Neural crest cell (in vitro differentiated cells): ENCODE measurements at places on chromosomes 12 and 14. TPM values are rescaled to one million over a fixed set of nuclear protein-coding genes. Genes with fewer than 3 reads are reported as not detected.

DNA sequence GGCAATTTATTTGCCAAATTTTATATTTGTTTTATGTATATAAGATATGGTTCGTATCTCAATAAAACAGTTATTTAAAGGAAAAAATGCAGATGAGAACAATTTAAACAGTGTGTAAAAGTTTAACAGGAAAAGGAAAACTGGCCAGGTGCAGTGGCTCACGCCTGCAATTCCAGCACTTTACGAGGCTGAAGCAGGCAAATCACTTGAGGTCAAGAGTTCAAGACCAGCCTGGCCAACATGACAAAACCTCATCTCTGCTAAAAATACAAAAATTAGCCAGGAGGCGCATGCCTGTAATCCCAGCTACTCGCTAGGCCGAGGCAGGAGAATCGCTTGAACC lies 22.3 kb downstream of the G2E3 start:
- no peak overlapping the region for H3K4me3 ChIP-seq
- no peak for DNase-seq
- peaks cover 11% of the 10 kb centered on the region for H3K4me1 ChIP-seq
- no peaks in the 10 kb centered on the region for H3K27me3 ChIP-seq

- H3K4me3 ChIP-seq, result no peak overlapping the region
- H3K36me3 ChIP-seq, result no peaks in the 10 kb centered on the region
- DNase-seq, result no peak
- H3K27me3 ChIP-seq, result no peaks in the 10 kb centered on the region
- peaks cover 5% of the 10 kb centered on the region for H3K4me1 ChIP-seq
- no peak overlapping the region for H3K27ac ChIP-seq
These were observed 93.6 kb upstream of the CPNE8 start for GRCh38 chr12:38998887-38999482.

RIMKLB gene
- 64.2 and 66.1 TPM in 2 replicates for total RNA-seq

DNA sequence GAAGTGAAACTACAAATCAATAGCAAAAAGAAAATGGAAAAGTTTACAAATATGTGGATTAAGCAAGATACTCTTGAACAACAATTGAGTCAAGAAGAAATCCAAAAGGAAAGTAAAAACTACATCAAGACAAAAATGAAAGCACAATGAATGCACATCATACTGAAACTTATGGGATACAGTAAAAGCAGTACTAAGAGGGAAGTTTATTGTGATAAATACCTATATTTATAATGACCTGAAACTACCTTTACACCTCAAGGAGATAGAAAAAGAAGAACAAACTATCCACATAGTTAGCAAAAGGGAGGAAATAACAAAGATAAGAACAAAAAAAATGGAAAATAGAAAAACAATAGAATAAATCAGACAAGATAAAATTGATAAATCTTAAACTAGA lies 375.0 kb downstream of the TRHDE start:
- peaks cover 7% of the 10 kb centered on the region for H3K4me1 ChIP-seq
- no peaks in the 10 kb centered on the region for H3K27me3 ChIP-seq
- H3K27ac ChIP-seq, result no peak overlapping the region

DNA sequence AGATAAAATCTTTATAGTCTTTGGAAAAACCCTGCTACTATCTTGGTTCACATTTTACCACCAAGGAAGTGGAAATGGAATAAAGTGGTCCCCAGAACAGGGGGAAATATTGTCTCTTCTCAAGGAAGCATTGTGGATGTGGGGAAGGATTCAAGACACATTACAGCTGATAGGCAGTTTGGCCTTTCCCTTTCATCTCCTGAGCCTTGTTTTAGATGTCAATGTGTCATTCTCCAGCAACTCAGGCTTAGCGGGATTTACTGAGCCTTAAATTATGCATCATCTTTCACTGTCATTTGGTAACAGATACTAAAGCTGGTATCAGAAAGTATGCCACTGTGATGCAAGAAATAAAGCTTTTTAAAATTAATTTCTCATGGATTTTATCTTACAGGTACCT lies 136.2 kb downstream of the STXBP6 start:
- no peak for DNase-seq
- H3K27me3 ChIP-seq, result no peaks in the 10 kb centered on the region

DNA sequence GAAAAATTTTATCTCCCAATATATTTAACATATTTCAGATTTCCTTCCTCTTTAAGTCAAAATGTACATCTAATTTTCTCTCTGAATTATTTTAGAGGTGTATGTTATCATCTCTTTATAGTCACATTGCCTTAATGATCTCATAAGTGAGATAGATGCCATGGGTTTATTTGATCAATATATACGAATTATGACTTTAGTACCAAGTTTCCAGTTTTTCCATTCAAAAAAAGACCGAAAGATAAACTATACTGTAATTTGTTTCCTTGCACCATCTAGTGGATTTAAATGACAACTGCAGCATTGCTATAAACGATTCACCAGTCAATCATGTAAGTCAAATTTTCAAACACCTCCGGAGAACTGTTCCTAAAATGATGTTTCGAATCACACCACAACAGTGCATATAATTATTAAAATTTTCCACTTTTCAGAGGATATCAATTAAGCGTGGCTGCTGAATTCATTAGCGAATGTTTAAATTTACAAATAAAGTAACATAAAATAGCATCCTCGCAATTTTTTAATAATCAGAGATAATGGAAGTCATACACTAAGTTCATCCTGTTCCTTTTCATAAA lies 419 bp upstream of the ATXN7L3B start:
- H3K36me3 ChIP-seq, result peaks cover 35% of the 10 kb centered on the region
- no peaks in the 10 kb centered on the region for H3K27me3 ChIP-seq
- DNase-seq, result no peak
- H3K27ac ChIP-seq, result peak overlapping the region; percentile 99
- peaks cover 46% of the 10 kb centered on the region for H3K4me1 ChIP-seq
- peak overlapping the region; percentile 96 for H3K4me3 ChIP-seq

DNA sequence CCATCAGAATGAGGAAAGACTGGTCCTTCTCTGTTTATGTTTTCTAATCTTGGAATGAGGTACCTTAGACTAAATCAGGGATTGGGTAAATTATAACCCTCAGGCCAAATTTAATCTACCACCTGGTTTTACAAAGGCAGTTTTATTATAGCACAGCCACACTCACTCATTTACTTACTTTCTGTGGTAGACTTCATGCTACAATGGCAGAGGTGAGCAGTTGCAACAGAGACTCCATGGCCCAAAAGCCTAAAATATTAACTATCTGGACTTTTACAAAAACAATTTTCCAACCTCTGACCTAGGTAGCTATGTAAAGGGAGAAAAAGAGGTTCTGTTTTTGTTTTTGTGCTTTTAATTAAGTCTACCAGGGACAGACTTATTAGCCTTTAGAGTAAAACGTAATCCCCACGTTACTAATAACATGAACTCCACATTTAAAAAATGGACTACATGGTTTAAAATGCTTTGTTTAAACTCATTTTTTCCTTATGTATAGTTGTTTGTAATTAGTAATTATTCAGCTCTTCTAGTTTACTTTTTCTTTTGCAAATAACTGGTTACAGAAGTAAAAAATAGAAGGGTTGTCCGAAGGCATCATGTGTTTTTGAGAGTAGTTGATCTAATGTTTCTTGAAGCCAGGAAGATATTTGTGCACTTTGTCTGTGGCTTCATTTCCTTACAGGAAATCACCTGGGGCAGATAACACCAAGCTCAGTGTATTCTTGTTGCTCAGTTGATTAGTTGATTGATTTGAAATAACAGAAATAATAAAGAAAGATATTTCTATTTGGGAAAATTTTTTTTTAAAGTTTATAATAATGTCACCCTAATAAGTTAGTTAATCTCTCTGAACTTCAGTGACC lies 57.6 kb upstream of the ATP2B1 start:
- no peaks in the 10 kb centered on the region for H3K4me1 ChIP-seq
- no peaks in the 10 kb centered on the region for H3K27me3 ChIP-seq
- H3K4me3 ChIP-seq, result no peak overlapping the region
- H3K27ac ChIP-seq, result no peak overlapping the region

FGF23 gene
- total RNA-seq, result 0.16 and 0.25 TPM in 2 replicates

GRCh38 chr14:105927096-105928060 lies 401.0 kb downstream of the TMEM121 start:
- peaks cover 11% of the 10 kb centered on the region for H3K36me3 ChIP-seq
- no peak overlapping the region for H3K4me3 ChIP-seq
- no peaks in the 10 kb centered on the region for H3K4me1 ChIP-seq
- H3K27ac ChIP-seq, result no peak overlapping the region

GRCh38 chr12:75868501-75868900 lies 163.1 kb downstream of the PHLDA1 start:
- no peak for DNase-seq
- peaks cover 14% of the 10 kb centered on the region for H3K4me1 ChIP-seq
- no peaks in the 10 kb centered on the region for H3K27me3 ChIP-seq
- H3K4me3 ChIP-seq, result no peak overlapping the region

LPAR5 gene
- not detected in 2 replicates for total RNA-seq

DNA sequence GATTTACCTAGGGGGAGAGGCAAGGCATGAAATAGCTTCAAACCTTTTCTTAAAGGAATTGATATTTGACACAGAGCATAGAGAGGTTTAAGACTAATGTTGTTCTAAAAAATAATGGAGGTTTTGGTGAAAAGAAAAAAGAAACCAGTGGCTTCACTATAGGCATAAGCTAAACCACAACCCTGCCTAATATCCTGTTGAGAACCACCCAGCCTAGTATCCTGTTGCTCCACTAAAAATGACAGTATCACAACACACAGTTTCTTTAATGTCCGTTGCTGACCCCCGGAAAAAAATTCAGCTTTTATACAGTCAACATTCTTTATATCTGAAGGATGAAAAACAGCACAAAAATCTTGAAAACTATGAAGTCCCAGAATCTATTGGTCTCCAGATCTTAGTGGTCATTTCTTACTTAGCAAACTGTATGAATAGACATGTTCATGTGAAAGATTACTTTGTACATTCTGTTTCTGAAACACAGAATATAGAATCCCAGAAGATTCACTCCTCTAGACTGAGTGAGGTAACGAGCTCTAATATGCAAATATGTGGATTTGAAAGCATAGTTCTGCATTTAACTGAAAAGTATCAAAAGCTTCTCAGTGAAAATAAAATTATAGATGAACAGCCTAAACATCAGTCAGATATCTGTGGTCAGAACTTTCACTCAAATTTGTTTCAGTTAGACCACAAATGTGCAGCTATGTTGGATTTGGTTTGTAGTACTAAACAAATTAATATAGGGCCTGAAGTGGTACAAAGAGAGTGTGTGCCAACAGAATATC lies 40.5 kb downstream of the GALC start:
- no peaks in the 10 kb centered on the region for H3K27me3 ChIP-seq
- no peaks in the 10 kb centered on the region for H3K4me1 ChIP-seq
- no peak for DNase-seq
- no peaks in the 10 kb centered on the region for H3K36me3 ChIP-seq

GRCh38 chr12:113347892-113348291 lies 10.5 kb upstream of the PLBD2 start:
- H3K4me3 ChIP-seq, result no peak overlapping the region
- no peaks in the 10 kb centered on the region for H3K36me3 ChIP-seq
- no peak for DNase-seq
- H3K4me1 ChIP-seq, result peaks cover 13% of the 10 kb centered on the region
- H3K27ac ChIP-seq, result no peak overlapping the region
- H3K27me3 ChIP-seq, result no peaks in the 10 kb centered on the region

CCDC38 gene
- 0.18 TPM in 1 of 2 replicates, not detected in the other for total RNA-seq

DNA sequence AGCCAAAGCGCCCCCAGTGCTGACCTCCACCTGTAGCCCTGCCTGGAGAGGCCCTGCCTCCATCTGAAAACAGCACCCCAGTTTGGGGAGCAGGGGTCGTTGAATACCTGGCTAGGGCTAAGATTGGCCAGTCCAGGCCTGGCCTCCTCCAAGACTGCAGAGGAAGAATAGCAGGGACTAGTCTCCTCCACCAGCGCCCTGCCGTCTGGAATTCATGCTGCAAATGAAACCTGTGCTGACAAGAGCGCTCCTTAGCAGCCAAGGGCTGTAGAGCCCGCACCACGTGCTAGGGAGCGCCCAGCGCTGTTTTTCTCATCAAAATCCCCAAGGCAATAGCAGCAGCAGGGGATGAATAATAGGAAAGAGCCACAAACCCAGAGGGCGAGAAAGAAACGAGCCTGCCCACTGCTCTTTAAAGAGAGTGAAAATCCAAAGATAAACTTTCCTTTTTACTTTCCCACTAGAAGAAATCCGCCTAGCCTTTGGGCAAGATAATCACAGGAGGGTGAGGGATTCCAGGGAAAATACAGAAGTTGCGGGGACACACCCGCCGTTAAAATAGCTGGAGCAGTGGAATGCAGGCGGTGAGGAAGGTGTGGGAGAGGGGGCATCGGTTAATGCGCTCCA lies 3.3 kb downstream of the COL2A1 start:
- no peaks in the 10 kb centered on the region for H3K36me3 ChIP-seq
- peak overlapping the region; percentile 98 for H3K4me3 ChIP-seq
- DNase-seq, result no peak
- peaks cover 35% of the 10 kb centered on the region for H3K27me3 ChIP-seq

DNA sequence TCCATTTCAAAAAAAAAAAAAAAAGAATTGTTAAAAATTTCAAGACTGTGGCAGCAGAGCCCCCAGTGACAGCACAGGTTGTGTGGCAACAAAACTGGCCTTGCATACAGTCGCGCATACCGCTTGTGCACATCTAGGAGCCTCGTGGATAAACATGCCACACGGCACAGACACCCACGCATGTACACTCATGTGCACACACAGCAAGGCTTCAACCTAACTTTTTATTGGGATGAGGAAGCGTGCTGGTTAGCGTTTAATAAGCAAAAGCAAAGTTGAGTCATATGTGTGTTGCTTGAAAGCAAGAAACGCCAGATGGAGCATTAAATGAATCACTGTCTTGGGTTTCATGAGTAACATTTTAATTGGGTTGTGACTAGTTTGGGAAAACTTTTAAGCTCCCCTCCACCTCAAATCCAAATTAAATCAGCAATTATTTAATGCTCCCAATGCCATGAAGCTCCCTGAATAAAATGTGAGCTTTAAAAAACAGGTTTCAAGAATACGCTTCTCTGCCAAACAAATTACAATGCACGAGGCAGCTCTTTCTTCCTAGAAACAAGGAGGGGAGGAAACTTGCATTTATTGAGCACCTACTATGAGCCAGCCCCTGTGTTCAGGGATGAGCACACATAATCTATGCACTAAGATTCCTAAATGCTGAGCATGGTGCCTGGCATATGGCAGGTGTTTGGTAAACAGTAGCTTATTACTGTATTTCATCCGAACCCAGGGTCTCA lies 35.7 kb upstream of the EML1 start:
- no peak for DNase-seq
- H3K27ac ChIP-seq, result no peak overlapping the region
- H3K4me3 ChIP-seq, result no peak overlapping the region
- H3K36me3 ChIP-seq, result no peaks in the 10 kb centered on the region
- peaks cover 43% of the 10 kb centered on the region for H3K4me1 ChIP-seq
- H3K27me3 ChIP-seq, result no peaks in the 10 kb centered on the region

DNA sequence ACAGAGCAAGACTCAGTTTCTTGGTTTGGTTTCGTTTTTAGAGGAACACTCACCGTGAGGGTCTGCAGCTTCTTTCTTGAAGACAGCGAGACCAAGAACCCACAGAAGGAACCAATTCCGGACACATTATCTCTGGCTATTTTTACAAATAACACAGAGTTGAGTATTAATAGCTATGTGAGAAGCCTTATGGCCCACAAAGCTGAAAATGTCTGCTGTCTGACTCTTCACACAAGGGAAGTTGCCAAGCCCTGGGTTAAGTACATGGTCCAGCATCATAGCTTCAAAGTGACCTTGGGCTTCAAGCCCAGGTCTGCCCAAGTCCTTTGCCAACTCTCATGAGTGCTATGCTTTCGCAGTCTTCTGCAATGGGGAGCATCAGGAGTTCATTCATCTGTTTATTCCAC lies 2.6 kb upstream of the LGMN start:
- DNase-seq, result no peak
- no peak overlapping the region for H3K4me3 ChIP-seq
- H3K36me3 ChIP-seq, result no peaks in the 10 kb centered on the region
- H3K4me1 ChIP-seq, result peaks cover 22% of the 10 kb centered on the region
